ENCODE measurements at places on chromosomes 1 and 21.

GRCh38 chr1:210081494-210081893, 143.5 kb downstream of the SYT14 start:
- no peak for DNase-seq

- no peak for DNase-seq
Measured at GRCh38 chr1:185568155-185569123, 165.8 kb upstream of the HMCN1 start.

DNA sequence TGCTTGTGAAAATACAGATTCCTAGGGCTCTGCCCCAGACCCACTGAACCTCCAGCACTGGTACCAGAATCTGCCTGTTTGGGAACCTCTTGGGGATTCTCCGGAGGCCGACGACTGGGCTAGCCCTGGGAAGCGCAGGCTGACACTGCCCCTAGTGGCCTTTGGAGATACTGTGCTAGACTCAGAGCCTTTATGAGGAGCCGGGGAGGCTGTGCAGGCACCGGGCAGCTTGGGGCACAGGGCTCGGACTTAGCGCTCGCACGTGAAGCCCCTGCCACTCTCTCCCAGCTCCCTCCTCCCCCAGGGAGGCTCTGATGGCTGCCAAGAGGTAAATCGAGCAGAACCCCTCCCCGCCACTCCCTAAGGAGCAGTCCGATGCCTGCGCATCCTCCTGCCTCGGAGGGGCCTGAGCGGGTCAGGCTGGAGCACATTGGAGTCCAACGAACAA, 144.6 kb upstream of the TNR start:
- DNase-seq: peak; percentile 15

DNA sequence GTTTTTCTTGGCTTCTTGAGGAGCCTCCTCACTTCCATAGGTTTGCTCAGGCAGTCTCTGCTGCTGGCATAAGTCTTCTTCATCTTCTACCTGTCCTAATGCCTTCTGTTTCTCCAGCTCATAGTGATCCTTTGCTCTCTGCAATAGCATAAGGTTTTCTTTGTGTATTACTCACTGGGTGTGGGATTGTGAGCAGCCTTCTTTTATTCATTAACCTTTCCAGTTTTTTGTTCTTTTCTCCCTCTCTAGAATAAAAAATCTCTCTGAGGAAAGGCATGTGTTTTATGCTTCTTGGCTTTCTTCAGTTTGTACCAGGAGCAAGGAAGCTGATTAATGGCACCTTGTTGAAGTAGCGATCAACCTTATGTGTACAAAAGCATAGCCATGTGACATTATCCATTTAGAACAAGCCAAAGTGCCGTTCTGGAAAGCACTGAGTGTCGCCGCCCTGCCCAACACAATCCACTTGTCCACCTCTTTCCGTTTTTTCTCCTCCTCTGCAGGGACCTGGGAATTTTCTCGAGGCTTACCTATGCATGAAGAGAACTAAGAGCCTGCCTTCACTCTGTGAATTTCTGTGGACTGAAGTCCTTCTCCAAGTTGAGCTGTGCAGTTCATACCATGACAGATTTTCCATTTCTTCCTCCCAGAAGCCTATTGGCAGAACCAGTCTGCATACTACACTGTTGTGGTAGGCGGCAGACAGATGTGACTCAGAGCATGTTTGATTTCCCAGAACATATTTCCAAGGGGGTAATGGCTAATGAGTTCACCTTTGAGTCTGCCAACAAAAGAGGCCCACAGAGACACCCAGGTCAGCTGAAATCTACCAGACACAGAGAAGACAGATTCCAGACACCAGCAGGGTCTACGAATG, 39.0 kb downstream of the DPT start:
- peak; percentile 46 for DNase-seq

GRCh38 chr1:211099393-211099792, 34.6 kb downstream of the KCNH1 start:
- DNase-seq: no peak

DNA sequence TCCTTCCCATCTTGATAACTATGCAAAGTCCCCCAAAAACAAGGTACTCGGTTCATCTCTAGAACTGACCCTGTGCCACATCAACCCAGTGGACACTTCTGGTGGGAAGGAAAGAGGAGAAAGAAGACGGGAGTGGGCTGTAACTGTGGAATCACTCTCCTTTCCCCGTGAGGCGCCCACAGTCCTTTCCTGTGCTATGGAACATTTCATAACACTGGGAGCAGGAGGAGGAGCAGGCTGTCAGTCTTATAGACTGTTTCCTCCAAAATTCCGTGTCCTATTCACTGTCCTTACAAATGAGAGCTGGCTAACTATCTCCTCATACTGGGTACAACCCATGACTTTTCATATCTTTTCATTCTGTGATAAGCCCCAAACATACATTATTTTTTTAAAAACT, 40.7 kb downstream of the PLEKHA6 start:
- no peak for DNase-seq

DNA sequence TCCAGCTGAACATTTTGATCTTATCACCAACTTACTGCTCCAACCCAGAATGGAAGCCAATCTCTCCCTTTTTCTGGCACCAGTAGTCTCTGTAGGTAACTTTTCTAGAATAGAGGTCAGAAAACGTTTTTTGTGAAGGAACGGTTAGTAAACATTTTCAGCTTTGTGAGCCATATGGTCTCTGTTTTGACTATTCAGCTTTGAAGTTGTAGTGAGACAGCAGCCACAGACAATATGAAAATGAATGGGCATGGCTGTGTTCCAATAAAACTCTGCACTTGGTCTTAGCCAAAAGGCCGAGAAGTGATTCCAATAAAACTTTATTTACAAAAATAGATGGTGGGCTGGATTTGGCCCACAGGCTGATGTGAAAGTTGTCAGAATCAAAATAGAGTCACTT, 28.9 kb downstream of the MAP10 start:
- DNase-seq: peak; percentile 81

DNA sequence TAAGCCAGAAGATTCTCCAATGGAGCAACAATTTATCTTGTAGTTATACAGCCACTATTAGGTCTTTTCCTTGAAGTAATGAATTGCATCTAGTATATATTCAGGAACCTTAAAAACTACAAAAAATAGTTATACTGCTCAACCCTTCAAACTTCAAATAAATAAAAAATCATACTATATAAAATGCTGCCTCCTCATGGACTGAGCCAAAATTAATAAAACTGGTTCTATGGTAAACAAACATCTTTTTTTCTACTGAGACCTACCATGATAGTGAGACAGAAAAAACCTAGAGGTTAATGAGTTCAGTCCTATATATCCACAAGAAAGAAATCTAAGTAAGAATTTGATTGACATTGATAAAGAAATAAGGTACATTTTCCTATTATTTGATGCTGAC, 67.7 kb downstream of the GPATCH2 start:
- DNase-seq: no peak

DNA sequence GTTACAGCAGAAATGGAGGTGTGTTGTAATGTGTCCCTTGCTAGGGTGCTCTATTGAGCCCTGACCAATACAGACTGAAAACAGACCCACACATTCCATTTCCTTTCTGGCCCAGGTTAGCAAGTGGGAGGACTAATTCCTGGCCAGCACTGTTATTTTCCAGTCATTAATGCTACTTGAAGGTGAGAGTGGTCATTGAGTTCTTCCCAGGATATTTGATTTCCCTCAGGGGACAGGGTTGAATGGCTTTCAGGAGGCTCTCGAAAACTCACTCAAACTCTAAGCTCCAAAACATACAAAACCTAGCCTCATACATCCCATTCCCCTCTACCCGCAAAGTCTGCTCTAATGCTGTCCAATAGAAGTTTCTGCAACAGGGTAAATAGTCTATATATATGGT, 6.2 kb downstream of the LRRC52 start:
- no peak for DNase-seq

DNA sequence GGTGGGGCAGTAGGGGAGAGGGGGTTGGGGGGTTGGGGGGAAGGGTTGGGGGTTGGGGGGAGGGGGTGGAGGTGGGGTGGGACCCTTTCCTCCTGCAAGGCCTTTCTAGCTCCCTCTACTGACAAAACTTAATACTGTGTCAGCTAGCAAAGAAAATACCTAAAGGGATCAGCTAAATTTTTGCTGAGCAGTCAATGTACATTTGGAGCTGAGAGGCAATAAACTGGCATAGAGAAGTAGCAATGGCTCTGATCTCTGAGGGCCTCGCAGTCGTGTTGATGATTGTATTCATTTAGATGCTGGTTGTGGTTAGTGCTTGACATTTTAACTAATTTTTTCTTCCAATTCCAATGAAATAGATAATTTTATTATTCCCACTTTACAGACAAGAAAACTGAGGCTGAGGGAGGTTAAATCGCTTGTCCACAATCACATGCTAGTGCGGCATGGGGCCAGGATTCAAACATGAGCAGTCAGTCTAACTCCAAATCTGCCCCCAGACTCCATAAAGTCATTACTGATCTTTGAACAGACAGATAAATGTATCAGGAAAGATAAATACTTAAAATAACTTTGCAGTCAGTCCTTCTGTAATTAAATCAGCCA, 357.1 kb downstream of the DISC1 start:
- no peak for DNase-seq

DNA sequence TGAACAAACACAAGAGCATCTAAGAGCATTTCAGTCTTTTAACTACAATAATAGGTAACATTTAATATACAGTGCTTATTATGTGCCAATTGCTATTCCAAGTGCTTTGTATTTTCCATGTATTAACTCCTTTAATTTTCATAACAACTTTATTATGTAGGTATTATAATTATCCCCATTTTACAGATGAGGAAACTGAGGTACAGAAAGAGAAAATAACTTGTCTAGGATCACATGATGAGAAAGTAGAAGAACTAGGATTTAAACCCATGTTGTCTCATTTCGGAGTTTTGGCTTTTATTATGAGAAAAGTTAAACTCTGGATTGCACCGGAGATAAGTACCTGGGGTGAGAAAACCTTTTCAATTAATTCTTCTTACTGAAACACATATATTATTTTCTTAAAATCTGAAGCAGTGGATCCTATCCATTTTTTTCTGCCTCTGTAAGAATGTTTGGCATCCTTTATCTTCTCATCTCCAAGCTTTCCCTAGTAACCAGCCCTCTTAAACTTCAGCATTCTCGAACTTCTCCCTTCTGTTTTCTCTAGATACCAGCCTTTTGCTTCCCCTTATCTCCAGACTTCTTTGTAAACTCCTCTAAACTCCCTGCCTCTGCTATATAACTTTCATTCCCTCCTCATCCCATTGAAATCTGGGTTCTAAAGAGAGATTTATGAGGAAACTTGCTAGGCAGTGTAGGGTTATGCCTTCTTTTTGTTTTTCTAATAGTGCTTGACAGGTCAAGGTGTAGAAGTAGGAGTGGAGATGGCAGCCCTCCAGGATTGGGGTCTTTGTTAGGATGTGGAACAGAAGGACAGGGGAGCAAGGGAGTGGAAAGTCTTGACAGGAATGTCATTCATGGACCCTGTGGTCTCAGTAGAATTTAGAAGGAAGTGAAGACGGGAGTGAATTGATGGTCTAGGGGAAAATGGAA, 28.3 kb downstream of the POU2F1 start:
- no peak for DNase-seq

- DNase-seq: no peak
Measured at GRCh38 chr1:208799186-208799585, 555.0 kb upstream of the PLXNA2 start.

- DNase-seq: no peak
Measured at GRCh38 chr1:61742620-61743430, 545 bp downstream of the PATJ start.

- DNase-seq: peak; percentile 60
Measured at GRCh38 chr1:23634840-23635651, 56.6 kb upstream of the RPL11 start.

DNA sequence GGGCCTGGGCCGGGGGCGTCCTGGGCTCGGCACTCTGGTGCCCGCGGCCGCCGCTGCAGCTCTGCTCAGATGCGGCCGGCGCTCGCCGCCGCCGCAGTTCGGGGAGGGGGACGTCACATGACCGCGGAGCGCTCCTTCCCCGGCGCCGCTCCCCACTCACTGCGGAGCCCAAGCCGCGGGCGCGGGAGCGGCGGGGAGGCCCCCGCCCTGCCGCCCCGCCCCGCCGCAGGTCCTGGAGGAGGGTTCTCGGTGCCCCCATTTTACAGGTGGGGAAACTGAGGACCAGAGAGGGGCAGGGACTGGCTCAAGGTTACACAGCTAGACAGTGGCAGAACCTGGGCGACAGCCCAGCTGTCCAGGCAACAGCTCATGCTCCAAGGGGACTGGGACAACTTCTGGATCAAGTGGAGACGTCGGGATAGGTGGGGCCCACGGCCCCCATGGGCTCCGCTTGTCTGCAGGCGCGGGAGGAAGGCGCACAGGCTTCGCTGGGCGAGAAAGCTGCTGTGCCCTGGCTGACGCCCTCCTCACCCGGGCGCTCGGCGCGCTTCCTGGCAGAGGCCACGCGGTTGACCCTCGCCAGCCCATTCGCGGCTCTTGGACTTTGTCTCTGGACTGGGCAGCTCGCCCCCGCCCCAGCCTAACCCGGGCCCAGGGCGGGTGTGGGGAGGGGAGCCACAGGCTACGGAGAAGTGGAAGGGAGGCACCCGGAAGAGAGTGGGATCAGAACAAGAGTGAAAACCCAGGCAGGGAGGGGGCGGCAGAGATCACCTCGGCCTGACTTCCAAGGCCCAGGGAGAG, at the start of gene RAP1GAP:
RAP1GAP (minus strand) TSS at position 100 of the 801 bp plus-strand sequence. CDS start 49,325 bp downstream, outside the sequence.
- DNase-seq: no peak

DNA sequence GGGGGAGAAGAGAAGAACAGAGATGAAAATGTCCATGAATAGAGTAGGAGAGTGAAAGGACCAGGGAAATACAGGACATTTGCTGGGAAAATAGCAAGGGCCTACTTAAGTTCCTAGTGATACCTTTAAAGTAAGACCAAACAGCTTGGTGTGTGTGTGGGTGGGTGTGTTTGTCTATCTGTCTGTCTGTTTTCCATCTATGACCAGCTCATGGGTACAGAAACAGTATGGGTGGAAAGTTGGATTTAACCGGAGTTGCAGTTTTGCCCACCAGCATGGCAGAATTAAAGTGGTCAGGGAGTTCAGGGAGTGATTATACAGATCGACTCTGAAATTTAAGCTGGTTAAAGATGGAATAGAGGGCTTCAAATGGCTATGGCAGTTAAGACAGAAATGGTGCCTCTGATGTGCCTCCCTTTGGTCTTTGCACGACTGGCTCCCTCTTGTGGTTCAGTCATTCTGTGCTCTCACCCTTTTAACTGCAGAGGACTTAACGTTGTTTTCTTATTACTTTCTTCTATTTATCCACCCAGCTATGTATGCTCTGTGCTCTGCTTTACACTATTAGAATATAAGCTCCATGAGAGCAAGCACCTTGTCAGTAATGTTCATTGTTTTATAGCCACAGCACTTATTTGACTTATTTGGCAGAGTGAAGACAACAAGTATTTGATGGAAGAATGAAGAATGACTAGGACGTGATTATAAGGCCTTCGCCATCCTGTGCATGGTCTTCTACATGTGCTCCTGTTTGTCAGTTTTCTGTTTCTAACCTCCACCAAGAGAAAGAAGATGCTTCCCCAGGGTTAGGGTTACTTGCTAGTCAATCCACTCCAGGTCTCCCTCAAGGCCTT, 72.7 kb upstream of the AK4 start:
- DNase-seq: peak; percentile 31

DNA sequence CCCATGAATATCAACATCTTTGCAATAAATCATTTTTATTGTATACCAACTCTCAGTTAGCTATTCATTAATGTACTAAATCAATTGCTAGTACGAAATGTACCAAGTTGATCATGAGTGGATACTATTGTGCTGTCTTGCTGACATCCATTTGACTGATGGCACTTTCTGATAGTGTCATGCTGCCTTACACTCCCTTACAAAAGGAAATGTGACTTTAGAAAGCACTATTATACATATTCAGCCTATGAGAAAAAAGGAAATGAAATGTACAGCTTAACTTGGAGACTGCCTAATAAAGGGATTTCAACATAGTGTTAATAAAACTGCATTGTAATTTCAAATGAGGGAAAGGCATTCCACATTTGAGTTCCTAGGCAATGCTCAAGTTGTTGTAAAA, 52.2 kb downstream of the PLA2G4A start:
- DNase-seq: no peak

Measured in NCI-H446 treated with DMSO at 0.1 percent for 48 hours (cell line).